Activated CD8-positive, alpha-beta T cell treated with anti-CD3 and anti-CD28 coated beads, Interleukin-2, amount 10 ng/mL, durations not matched to agents 7 days and 5 days (primary cell): ENCODE measurements at places on chromosomes 12 and 14.
A peak's percentile ranks its signal among the peaks of the same experiment; 100 is the strongest.

DNA sequence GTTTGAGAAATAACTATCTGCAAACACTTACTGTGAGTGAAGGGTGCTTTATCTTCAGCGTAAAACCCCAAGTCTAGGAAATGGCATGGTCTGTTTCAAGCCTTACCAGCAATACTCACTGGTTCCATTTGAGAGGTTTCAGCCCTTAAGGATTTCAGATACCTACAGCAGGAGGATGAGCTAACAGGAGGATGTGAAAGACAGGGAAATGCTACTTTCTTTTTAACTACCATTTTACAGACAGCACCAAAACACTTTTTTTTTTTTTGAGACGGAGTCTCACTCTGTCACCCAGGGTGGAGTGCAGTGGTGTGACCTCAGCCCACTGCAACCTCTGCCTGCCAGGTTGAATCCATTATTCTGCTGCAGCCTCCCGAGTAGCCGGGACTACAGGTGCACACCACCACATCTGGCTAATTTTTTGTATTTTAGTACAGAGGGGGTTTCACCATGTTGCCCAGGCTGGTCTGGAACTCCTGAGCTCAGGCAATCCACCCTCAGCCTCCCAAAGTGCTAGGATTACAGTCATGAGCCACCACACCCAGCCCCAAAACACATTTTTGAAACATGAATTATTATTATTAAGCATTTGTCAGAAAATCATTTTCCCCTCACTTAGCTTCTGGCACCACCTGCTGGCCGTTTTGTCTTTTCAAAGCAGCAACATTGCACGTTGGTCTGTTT, 4.6 kb downstream of the MTRFR start:
- peak; percentile 83 for DNase-seq

GRCh38 chr14:54424479-54424901, 16.7 kb downstream of the CNIH1 start:
- DNase-seq = no peak

DNA sequence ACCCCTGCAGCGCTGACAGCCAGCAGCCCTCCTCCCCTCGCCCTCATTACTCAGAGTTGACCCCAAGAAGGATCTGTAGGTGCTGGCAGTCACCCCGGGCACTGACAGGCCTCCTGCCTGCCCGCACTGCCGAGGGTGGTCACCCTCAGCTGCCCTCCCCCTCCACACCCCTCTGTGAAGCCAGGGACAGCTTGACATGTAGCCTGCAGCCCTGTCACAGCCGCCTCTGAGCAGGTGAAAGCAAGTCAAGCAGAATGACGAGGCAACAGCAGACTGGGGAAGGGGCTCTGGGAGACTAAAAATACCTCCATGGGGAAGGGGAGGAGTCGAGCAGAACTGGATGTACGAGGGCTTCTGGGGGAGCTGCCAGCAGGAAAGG, 178.1 kb downstream of the DPF3 start:
- DNase-seq = no peak

GRCh38 chr12:53756300-53757100, 4.7 kb upstream of the CISTR start:
- DNase-seq = no peak
